ENCODE measurements at places on chromosomes 12 and 14.

DNA sequence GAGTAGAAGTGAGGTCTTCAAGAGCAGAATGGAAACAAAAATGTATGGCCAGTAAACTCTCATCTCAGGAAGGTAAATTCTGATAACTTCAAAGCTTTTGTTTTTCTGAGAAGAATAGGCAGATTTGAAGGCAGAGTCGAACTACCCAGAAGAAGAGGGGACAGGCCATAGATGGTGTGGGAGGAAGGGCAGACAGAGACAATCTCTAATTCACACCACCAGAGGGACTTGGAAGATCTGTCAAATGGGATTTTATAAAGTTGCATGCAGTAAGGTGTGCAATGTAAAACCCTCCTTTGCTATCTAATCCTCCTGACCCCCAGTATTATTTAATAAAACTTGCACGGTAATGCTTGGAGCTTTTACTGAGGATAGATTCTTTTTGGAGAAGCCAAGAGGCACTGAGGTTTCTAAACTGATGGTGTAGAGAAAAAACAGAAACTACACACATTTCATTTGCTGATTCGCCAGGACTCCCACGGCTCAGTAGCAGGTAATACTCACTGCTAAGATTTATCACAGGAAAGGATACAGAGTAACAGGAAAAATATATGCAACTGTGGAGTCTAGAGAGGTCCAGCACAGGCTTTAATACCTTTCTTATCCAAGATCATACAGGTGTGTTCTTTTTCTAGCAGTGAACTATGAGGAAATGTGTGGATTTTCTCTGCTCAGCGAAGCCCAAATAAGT, 18.3 kb downstream of the SLC38A2 start:
- DNase-seq, result no peak

DNA sequence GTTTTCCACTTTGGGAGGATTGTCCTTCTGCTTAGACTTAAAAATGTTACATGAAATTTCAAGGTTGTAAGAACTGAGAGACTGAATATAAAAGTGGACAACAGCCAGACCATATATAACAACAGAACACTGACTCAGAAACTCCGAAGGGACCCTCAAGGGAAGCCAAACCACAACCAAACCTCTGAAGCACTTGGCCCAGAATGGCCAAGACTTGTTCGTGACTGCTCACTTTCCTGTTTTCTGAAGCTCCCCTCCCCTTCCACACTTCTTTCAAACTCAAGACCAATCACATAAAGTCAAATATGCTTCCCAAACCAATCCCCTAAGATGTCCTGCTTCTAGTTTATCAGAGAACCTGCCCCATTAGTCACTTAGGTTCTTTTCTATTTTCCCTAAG, 13.7 kb downstream of the OR6J1 start:
- no peak for DNase-seq

DNA sequence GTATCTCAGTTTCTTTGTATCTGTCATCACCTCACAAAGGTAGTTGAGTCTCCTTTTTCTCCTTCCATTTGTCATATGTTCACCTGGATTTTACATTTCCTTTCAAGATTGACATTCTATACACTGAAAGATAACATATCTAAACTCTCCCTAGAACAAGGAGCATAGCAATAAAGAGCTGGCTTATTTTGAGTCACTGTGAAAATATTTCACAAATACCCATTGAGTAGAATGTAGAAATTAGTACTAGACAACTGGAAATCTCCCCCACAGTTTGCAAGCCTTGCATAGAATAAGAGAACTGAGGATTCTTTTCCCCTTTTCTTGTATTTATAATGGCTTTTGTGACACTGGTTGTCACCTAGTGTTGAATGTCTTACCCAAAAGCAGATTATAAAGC, 111.2 kb downstream of the KICS2 start:
- DNase-seq, result no peak

DNA sequence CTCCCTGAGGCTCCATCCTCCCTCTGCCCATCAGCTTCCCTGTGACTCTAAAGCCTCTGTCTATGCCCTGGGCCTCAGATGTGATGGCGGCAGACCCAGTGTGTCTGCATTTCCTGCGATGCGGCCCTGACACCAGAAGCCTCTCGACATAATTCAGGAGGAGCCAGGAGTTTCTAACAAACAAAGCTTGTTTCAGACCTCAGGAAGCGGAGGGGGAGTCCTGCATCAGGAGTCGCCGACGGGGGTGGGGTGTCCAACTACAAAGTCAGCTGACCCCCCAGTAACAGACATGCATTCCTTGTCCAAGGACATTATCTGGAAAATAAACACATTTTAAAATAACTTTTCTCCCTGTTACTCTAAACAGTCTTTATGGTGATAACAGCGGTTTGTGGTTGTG, 167.5 kb downstream of the DPF3 start:
- DNase-seq, result no peak

DNA sequence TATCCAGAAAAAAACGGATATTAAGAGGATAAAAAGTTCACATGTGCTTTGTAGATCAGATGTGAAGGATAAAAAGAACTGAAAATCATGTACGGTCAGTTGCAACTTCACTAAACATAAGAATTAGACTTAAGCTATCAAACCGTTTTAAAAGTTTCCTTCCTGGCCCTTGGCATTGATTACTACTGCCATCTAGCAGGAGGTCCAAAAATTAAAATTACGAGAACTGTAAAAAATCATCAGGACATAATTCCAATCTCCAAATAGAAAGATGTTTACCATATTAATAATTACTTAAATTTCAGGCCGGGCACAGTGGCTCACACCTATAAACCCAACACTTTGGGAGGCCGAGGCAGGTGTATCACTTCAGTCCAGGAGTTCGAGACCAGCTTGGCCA, 7.9 kb downstream of the WDR89 start:
- DNase-seq, result no peak

GRCh38 chr12:46212108-46212982, 56.5 kb downstream of the SLC38A1 start:
- DNase-seq, result no peak

- no peak for DNase-seq
Observed at GRCh38 chr14:93536945-93537344, 106.2 kb downstream of the UNC79 start.

DNA sequence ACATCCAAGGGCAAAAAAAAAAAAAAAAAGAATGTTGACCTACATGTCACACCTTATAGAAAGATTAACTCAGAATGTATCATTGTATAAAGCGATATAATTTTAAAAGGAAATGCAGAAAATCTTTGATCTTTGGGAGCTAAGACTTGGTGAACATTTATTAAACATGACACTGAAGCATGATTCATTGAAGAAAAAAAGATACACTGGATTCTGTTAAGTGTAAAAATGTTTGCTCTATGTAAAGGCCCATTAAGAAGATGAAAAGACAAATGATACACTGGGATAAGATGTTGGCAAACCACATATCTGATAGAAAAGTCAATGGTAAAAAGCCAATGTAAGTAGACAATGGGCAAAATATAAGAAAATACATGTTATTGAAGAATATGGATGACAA, 1131.0 kb downstream of the AACS start:
- DNase-seq, result no peak

DNA sequence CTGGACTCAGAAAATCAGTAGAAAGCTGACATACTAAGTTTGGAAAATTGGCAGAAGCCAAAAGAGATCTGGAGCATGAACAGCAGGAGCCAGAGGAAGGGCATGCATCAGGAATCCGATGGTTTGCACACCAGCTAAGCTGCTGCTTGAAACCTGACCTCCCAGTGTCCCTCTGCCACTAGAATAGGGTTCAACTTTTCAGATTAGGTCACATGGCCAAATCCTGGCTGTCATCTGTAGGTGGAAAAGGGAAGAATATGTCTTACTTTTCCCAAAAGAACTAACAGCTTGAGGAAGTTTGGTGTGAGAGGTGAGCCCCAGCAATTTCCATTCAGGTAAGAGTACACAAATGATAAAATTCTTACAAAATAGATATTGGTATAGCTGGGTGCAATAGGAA, 732.6 kb downstream of the RERGL start:
- no peak for DNase-seq

- no peak for DNase-seq
Observed at GRCh38 chr14:91138511-91139359, 24.9 kb downstream of the DGLUCY start.

DNA sequence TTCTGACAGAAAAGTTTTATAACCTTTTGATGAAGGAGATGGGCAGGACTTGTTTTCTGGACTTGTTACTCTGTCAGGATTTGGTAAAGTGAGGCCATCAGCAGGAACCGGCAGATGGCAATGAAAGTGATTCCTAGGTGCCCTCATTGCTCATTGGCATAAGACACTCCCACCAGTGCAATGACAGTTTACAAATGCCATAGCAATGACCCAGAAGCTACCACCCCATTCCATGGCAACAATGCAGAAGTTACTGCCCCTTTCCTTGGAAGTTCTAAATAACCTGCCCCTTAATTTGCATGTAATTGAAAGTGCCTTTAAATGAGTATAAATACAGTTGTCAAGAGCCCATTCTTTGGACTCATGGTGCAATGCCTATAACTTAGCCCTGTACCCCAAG, 222.6 kb downstream of the CEP128 start:
- no peak for DNase-seq

DNA sequence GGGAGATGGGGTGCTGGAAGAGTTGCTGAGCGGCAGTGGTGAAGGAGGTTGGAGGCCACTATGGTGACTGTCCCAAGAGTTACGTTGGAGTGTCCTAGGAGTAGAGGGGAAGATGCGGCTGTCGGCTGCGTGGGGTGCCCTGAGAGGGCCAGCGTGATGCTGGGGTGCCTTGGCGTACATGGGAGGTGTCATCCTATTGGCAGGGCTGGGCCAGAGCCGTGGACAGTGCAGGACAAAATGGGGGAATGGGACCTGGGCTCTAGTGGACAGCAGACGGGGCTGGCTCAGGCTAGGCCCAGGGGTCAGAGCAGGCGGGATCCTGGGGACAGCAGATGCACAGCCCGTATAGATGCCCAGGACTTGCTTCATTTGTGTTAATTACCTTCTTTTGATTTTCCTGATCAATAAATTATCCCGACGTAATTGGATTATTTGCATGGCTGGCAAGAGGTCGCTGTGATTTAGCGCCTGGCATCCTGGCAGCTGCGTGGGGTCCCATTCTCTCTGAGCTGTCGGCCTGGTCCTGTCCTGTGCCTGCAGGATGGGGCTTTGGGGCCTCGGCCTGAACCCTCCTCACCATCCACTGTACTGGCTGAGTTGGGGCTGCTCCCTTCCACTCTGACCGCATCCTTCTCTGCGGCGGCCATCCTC, 203.9 kb upstream of the C14orf180 start:
- DNase-seq, result no peak

- peak; percentile 69 for DNase-seq
Observed at GRCh38 chr12:109309381-109310246, 530 bp upstream of the FOXN4 start.

DNA sequence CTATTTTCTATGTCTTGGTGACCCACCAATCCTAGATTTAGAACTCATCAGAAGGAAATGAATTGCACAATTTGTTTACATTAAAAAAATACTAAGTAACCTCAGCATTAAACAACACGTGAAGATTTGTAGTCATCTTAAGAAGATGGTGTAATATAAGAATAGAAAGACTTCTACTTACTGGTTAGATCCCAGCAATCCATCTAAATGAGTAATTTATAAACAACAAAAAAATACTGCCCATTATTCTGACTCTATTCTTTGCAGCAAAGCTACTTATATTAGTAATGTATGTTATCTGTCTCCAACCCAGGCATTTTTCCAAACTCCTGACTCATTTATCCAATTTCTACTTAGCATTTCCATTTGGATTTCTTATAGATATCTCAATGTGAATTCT, 67.8 kb downstream of the CD163L1 start:
- no peak for DNase-seq

DNA sequence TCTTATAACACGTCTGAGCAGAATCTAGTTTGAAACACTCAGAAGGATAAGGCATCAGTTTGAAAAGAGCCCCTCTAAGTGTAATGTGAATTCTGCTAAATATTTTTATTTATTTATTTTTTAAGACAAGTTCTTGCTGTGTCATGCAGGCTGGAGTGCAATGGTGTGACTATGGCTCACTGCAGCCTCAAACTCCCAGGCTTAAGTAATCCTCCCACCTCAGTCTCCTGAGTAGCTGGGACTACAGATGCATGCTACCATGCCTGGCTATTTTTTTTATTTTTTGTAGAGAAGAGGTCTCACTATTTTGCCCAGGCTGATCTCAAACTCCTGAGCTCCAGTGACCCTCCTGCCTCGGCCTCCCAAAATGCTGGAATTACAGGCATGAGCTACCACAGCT, 225.9 kb upstream of the SEL1L start:
- DNase-seq, result no peak

DNA sequence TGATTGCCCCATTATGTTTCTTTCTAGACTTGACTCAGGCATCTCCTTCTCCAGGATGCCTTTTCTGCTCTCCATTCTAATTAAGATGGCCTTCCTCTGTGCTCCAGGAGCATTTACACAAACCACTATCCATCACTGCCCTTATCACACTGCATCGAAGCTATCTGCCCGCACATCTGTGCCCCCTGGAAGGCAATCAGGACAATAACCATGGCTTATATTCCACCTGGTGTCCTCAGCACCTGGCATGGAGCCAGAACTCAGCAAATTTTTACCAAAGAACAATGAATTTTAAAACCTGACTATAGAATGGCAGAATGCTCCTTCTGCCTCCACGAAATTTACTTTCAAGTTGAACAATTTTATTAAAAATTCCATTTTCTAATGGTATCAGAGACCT, 465.8 kb downstream of the APAF1 start:
- no peak for DNase-seq

GRCh38 chr14:69404478-69404877, 6.0 kb downstream of the SLC39A9 start:
- no peak for DNase-seq

GRCh38 chr12:54068418-54069070, 14.9 kb downstream of the HOXC4 start:
- DNase-seq, result no peak

GRCh38 chr14:76922584-76922983, 96.4 kb downstream of the LRRC74A start:
- no peak for DNase-seq

GRCh38 chr14:97706819-97707218, 909.6 kb downstream of the VRK1 start:
- DNase-seq, result no peak

GRCh38 chr12:25463005-25463404, 90.1 kb downstream of the LMNTD1 start:
- DNase-seq, result no peak

- no peak for DNase-seq
Observed at GRCh38 chr14:102525219-102525928, 15.8 kb upstream of the ANKRD9 start.
